EH (cell line): ENCODE measurements at places on chromosomes 7 and 10.
A peak's percentile ranks its signal among the peaks of the same experiment; 100 is the strongest.

DNA sequence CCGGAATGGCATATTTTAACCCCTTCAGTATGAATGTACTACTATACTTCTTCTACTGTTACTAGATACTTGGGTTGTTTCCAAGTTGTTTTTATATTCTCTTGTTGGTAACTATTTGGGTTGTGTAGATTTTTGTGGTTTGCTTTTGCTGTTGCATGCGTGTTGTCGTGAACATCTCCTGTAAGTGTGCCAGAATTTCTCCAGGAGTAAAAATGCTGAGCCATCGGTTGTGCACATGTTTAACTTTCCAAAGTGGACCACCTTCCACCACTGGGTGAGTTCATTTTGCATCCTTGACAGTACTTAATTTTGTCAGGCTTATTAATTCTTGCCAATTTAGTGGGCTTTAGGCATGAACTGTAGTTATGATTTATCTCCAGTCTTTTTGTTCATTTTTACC is 47.9 kb downstream of the CSGALNACT2 start:
- DNase-seq: peak; percentile 20

GRCh38 chr10:26959841-26960240 is 99.1 kb upstream of the ABI1 start:
- no peak for DNase-seq

DNA sequence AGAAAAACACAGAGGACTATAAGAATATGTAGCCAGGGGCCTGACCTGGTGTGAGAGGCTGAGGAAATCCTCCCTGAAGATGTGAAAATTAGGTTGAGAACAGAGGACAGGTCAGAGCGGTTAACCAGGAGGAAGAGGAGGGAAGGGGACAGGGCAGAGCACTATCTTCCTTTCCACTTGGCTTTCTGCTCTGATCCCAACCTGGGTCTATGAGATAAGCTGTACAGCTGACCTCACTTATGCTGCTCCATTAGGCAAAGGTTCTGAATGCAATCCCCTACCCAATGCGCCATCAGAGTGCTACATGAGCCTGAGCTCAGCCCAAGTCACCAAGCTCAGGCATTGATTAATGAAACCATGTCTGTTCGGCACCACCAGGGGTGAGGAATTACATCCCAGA is 10.5 kb downstream of the LIPA start:
- no peak for DNase-seq

DNA sequence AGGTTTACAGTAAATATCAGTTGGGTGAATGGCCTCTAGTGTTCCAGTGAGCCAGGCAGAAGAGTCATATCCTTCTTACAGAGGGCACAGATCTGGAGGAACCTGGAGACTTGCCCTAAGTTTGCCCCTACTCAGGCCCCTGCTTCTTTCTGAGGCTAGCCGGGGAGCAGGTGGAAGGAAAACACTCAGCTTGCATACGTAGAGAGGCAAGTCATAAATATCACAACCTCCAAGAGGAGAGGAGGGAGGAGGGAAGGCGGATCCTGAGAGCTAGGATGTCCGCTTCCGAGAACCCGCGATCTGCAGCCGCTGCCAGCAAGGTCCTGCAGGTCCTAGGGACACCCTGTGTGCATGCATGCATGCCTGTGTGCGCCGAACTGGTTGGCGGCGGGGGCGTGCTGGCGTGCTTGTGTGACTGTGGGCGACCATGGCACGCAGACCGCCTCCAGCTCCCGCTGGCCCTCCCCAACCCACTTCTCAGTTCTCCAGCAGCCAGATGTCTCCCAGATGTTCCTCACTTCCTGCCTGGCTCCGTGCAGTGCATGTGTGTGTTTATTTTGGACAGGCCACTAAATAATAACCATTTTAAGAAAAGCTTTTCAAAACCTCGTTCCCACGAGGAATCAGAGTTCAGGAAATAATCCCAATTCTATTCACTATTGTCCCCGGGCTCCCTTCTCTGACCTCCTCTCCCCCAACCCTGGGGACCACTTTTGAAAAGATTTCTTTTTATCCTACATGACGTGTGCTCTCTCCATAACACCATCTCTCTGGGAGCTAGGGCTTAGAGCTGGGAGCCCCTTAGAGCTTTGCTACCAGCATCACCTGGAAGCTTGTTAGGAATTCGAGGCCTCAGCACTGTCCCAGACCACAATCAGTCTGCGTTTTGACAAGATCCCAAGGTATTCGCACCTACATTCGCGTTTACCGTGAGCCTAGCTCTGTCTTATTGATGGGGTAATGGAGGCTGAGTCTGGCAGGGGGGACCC is 32.4 kb downstream of the UNC5B start:
- DNase-seq: peak; percentile 92

DNA sequence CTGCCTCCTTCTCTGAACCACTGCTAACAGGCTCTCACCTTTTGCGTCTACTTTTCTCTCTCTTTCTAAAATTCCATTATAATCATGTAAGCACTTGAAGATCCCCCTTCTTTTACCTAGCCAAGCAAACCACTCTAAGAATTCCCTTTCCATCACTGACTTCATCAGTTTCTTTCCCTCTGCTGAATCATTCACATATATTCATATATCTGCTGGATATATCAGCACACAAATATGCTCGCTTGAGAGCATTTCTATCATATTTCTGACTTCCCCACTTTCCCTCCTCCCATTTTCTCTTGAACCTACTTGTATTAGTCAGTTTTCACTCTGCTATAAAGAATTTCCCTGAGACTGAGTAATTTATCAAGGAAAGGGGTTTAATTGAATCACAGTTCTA is 84.2 kb upstream of the LRRN3 start:
- DNase-seq: peak; percentile 89

DNA sequence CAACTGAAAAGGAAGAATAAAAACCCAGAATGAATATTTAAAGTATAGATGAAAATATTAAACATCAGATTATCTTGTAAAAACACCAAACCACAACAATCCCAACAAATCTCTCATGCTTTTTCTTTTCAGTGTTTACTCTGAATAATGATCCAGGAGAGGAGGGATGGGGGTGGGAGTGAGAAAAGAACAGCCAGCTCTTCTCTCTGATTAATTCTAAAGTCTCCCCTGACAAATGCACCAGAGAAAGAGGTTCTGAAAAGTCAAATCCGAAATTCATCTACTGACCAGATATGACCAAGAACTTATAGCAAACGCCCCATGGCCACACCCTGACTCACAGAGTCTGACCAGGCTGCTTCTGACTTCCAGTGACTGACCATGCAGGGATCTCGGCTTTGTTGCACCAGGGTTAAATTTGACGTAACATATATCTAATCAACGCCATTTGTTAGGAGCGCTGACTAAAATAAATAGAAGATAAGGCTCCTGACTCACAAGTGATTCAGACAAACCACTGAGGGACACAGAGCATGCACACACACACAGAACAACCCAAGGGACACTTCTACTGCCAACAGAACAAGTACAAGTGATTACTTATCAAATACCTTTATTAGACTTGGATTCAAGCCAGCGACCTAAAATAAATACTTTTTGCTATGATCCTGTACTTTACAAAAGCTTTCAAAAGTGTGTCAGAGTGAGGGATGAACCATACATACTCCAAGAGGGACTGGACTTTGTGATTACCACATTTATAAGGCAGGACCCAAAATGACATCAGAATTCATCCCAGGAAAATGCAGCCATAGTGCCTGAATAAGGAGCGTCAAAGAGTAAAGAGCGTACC is 9.3 kb upstream of the SPOCK2 start:
- peak; percentile 89 for DNase-seq

DNA sequence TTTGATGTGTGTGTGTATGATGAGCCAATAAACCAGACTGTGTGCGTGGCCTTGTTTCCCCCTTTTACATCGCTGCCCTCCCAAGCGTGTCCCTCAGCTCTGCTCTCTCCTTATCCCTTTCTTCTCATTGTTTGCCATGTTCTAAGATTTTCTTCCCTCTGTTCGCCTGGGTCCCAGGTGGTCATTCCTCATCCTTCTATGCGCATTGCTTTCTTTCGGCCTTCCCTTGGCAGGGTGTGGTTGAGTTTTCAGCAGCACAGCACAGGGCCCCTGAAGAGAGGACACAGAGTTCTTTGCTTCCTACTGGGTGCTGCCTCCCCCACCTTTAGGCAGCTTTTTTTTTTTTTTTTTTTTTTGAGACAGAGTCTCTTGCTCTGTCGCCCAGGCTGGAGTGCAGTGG is 23.1 kb downstream of the GBX1 start:
- no peak for DNase-seq
